Tracheal epithelial cell (primary cell): ENCODE measurements at places on chromosomes 6 and 20. TPM values are rescaled to one million over a fixed set of nuclear protein-coding genes. Genes with fewer than 3 reads are reported as not detected.

Gene FAM83D
- 3.6 TPM in 2 replicates for total RNA-seq

Gene ARMC12
- 0.64 and 1.4 TPM in 2 replicates for total RNA-seq

Gene PLG
- not detected in 2 replicates for total RNA-seq

Gene SLC22A16
- total RNA-seq, result not detected in 2 replicates

Gene EPPIN
- not detected in 2 replicates for total RNA-seq

Gene ZSCAN26
- total RNA-seq, result 7.9 and 8.7 TPM in 2 replicates

Gene SIRPB1
- 0.48 TPM in 1 of 2 replicates, not detected in the other for total RNA-seq

Gene PAX1
- not detected in 2 replicates for total RNA-seq

Gene ARFGEF3
- total RNA-seq, result 6.7 and 8.3 TPM in 2 replicates

Gene GNRH2
- not detected in 2 replicates for total RNA-seq
